ENCODE measurements at places on chromosomes 13 and 19.
A peak's percentile ranks its signal among the peaks of the same experiment; 100 is the strongest.

- no peak for DNase-seq
Observed at GRCh38 chr13:91725646-91726045, 327.2 kb downstream of the GPC5 start.

GRCh38 chr13:114143806-114144605 is 11.6 kb upstream of the RASA3 start:
- peak; percentile 78 for DNase-seq

GRCh38 chr19:32661318-32661717 is 13.7 kb downstream of the ANKRD27 start:
- no peak for DNase-seq

DNA sequence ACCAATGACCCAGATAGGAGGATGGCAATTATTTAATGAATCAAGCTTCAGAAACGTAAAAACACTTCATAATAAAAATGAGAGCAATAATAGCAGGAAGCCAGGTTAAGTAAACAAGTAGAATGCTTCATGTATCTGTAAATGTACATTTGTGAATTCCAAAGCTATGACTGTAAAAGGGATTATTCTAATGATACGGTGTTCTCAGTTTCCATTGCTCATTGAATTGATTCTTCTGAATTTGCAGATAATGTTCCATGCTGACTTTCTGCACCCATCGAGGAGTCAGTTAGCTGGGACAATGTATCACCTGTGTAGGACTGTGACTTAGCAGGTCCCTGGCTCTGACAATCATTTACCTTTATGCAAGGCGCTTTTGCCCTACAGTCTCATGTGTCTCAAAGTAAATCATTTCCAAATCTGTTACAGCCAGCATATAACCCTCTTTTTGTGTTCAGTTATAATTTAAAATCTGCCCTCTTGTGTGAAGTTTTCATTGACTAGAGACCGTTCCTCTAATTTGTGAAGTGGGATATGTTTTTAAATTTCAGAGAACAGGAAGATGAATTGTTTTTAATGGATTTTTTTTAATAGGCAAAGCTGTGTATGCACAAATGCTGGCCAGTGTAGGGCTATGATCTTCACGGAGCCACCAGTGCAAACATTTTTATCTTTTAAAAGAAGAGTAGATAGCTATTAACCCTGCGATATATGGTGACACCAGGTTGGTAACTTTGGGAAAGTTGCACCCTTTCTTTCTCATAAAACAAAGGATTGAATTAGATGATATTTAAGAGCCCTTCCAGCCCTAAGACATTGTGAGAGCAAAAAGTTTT is 267.1 kb downstream of the KLF5 start:
- no peak for DNase-seq

DNA sequence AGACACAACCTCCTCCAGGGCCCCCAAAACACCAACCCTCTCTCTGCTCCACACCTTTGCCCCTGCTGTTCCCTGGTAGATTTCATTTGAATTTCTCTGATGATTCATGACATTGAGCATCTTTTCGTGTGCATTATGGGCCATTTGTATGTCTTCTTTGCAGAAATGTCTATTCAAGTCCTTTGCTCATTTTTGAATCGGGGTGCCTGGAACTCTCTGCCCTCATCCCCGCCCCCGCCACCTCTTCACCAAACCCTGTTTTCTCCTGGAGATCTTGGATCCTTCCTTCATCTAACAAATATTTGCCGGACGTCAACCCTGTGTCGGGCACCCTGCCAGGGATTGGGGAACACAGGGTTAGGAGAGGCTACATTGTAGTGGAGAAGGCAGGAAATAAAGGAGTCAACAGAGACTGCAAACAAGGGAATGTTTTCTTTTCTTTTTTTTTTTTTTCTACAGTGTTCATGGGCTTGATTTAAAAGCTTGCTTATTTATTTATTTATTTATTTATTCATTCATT is 25.5 kb upstream of the SLC1A5 start:
- no peak for DNase-seq

DNA sequence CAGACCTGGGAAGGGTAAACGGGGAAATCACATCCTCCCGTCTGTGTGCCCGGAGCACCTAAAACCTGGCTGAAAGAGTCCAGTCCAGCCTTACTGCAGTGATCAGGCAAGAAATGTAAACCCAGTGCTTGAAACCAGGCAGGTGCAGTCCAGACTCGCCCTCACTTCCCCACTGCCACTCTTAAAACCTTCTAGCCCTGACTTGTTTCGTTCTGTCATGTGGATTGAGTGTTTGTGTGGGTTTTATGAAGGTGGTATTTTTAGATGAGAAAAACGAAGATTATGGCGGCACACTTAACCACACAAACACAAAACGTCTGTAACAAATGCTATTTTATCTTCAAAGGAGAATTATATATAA is 839 bp upstream of the CKAP2 start:
- DNase-seq, result no peak

GRCh38 chr19:57689750-57690149 is 8.0 kb downstream of the ZNF551 start:
- DNase-seq, result no peak

DNA sequence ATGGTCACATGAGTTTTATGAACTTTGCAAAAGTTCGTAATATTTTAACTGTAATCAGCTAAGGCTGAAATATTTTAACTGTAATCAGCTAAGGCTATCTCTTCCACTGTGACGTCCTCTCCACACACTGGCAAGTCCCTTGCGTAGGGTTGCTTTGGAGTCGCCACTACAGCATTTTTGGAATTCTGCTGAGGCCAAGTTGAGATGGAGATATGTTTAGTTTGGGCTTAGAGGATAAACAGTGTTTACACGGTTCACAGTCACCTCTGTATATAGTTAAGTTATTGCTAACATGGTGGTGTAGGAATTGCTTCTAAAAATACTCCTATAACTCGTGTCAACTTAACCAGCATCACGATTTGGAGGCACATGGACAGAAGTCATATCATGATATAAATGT is 143.6 kb upstream of the SERP2 start:
- no peak for DNase-seq

GRCh38 chr19:44585371-44586133 is 27.8 kb upstream of the IGSF23 start:
- no peak for DNase-seq

- DNase-seq, result no peak
Observed at GRCh38 chr13:40780822-40781401, 8.5 kb upstream of the SLC25A15 start.

- no peak for DNase-seq
Observed at GRCh38 chr13:31910633-31911032, 120.9 kb upstream of the FRY start.

DNA sequence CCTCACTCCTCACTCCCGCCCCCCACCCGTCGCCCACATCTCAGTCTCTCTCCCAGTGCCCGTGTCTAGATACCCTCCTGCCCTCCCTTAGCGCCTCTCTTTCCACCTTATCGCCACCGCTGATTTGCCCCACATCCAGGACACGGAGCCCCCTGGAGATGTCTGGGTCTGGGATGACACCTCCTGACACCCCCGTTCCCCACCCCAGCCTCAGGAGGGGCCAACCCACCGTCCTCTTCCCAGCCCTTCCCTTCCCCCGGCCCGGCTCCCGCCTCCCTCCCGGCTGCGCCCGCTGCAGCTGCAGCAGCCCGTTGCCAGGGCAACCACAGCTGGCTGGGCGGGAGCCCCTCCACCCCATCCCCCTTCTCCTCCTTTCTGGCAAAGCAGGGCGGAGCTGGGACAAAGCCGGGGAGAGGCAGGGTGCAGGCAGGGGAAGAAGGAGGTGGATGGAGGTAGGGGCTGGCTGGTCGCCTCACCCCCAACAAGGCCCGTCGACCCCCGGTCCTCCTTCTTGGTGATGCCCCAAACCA is 13.5 kb downstream of the DPF1 start:
- DNase-seq, result no peak

GRCh38 chr13:28792992-28793391 is 27.1 kb upstream of the MTUS2 start:
- DNase-seq, result no peak

DNA sequence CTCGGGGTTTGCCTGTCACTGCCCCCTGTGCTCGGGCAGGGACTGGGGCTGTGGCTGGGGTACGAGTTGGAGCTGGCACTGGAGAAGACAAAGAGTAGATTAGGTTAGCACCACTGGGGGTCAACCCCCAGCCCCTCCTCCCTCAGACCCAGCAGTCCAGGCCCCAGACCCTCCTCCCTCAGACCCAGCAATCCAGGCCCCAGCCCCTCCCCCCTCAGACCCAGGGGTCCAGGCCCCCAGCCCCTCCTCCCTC is 19.1 kb downstream of the ZNF575 start:
- DNase-seq, result no peak

DNA sequence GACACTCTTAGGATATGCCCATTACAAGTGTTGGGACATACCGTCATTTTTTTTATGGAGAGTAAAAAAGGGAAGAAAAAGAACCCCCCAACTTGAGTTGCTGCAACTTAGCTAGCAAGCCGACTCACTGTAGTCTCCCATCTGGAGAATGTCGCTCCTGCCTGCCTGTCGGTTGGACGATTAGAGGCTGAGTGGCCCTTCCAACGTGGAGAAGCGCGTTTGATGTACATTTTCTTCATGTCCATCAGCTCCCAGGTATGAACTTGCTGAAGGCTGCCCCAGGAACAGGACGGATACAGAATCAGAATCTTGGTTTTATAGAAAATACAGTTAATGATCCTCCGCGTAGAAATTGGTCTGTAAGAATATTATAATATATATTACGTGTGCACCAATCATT is 189.0 kb upstream of the SOX1 start:
- peak; percentile 10 for DNase-seq

GRCh38 chr13:45258334-45258675 is 57.5 kb upstream of the KCTD4 start:
- DNase-seq, result no peak

- no peak for DNase-seq
Observed at GRCh38 chr13:44434766-44435141, 61.1 kb downstream of the SERP2 start.

GRCh38 chr13:42814868-42815267 is 33.5 kb downstream of the FAM216B start:
- DNase-seq, result no peak

DNA sequence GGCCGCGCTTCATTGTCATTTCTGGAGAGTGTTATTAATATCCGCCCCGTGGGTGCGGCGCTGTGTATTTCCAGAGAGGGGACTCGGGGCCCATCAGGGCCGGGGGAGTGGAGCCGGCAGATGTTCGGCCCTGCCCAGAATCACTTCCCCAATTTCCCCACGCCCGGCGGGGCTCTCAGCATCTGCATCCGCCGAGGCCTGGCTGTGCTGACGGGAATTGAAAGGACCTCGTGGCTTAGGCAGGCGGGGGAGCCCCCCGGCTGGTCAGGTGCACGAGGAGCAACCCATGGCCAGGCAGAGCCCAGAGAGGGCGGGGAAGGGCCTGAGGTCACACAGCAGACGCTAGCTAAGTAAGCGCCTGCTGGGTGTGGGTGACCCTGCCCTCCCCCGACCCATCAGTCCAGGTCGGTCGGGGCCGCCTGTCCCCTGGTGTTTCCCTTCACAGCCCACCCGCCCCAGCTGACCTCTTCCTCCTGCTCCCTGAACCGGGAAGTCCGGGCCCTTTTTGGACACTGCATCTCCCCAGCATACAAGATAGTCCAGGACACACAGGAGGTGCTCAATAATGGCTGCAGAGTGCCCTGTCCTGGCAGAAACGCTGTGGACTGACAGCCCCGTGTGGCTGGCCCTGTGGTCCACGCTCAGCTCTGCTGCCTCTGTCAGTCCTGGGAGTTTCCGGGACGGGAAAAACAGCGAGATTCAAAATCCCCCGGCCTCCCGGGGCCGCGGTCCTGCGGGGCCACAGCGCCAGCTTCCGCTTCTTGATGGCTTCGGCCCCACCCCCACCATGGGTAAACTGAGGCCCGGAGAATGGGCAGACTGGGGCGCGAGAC is 22.1 kb downstream of the ARID3A start:
- no peak for DNase-seq

- no peak for DNase-seq
Observed at GRCh38 chr13:45372189-45373161, 31.5 kb upstream of the TPT1 start.

- no peak for DNase-seq
Observed at GRCh38 chr13:94413598-94413944, 65.9 kb downstream of the DCT start.

GRCh38 chr19:3966051-3967017 is 4.6 kb downstream of the DAPK3 start:
- DNase-seq, result no peak

GRCh38 chr19:16297575-16298178 is 26.9 kb upstream of the KLF2 start:
- DNase-seq, result no peak

- DNase-seq, result no peak
Observed at GRCh38 chr19:45895519-45895972, 6.9 kb downstream of the MYPOP start.

- no peak for DNase-seq
Observed at GRCh38 chr13:27961227-27962085, 7.7 kb downstream of the CDX2 start.

- DNase-seq, result no peak
Observed at GRCh38 chr19:1653300-1653628, 849 bp upstream of the TCF3 start.

DNA sequence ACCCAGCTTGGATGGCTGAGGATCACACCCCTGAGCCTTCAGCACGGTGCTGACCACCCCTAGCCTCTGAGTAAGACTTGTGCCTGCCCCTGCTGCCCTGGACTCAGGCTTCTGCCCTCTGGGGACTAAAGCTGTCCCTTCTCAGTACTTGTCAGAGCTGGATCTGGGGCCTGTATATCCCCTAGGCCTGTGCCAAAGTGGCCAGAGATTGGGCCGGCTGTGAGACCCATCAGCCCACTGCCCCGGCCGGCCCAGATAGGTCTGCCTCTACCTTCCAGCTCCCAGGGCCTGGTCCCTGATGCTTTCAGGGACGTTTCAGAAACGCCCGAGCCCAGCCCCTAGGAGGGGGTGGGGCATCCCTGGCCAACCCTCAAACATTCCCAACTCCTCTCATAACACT is 137.8 kb downstream of the ZDHHC20 start:
- DNase-seq, result no peak

GRCh38 chr19:9296336-9296735 is 13.3 kb downstream of the ZNF699 start:
- DNase-seq, result no peak

DNA sequence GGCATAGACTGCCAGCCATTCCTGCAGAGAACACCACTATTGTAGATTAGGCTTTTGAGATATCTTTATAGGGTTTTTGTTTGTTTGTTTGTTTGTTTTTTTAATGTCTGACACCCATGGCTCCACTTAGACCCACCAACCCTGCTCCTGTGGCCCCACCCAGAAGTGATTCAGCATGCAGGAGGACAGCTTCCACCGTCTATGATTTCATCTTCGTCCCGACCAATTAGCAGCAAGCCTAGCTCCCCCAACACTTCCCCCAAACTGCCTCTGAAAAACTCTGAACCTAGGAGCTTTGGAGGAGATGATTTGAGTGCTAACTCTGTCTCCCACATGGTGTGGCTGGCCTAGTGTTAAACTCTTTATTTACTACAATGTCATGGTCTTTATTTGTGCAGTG is 108.3 kb upstream of the RXFP2 start:
- DNase-seq, result no peak

- no peak for DNase-seq
Observed at GRCh38 chr13:84677836-84678235, 795.6 kb upstream of the SLITRK1 start.

- DNase-seq, result peak; percentile 80
Observed at GRCh38 chr19:38877781-38878574, at the start of gene RINL. TSS of gene RINL (minus strand) at chr19:38878275. CDS start at chr19:38876742, 1,533 bp downstream.

All from activated CD8-positive, alpha-beta memory T cell treated with anti-CD3 and anti-CD28 coated beads, Interleukin-2, amount 50 U/mL, for 48 hours (primary cell).